Panc1 (cell line): ENCODE measurements at places on chromosomes 6 and 20.

- DNase-seq, result no peak
These were observed 29.6 kb upstream of the VEGFA start for GRCh38 chr6:43740321-43740960.

- DNase-seq, result no peak
These were observed 27.7 kb upstream of the LAMA4 start for GRCh38 chr6:112281821-112282615.

DNA sequence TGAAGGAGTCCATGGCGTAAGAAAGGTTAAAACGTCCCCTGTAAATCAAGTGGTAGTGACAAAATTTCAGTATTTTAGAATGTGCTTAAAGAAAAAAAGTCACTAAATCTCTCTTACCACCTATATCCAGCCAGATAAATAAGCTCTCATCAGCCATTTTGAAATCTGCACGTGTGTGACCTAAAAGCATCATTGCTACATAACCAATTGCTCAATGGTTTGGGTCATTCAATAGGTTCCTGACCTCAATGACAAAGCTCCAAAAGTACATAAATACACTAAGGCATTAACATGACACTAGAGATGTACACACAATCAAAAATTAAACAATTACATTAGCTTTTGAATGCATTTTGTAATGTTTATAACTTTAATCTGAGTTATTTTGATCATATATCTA is 272.4 kb downstream of the GMDS start:
- DNase-seq, result no peak

GRCh38 chr6:70289299-70289698 is 13.6 kb downstream of the COL9A1 start:
- no peak for DNase-seq

DNA sequence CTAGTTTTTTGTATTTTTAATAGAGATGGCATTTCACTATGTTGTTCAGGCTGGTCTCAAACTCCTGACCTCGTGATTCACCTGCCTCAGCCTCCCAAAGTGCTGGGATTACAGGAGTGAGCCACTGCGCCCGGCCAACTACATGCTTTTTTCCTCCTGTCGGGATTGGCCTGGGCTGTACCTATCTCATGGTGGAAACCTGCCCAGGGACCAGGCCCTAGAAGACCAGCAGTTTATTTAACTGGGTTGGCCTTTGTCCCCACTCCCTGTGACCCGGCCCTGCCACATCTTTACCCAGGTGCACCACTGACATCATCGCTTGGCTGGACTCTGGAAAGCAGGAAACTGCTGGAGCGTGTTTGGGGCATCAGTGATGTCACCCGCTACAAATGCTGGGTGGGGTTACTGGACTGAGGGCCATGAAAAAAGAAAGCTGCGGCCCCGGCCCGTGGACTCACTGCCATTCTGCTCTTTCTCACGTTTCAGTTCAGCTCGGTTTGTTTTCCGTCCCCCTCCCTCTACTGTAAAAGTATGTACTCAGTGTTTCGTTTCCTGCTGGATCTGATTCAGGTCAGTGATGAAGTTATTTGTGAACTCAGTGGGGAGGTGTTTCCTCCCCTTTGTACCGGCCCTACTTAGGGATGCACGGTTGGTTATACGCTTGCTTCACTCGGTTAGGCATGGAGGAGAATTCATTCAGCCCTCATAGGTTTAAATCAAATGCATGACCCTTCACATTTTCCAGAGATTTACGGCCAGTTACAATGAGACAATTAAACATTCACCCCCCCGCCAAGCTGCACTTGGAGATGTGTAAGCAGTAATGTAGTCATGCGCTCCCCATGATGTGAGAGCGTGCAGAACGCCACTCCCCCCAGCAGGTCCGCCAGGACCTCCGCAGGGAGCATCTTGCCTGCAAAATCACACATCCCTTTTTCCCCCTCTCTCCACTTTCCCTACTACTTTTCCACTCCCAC is 179.3 kb downstream of the MTHFD1L start:
- DNase-seq, result peak; percentile 82

- DNase-seq, result no peak
These were observed 161.1 kb upstream of the DTNBP1 start for GRCh38 chr6:15823838-15824414.

DNA sequence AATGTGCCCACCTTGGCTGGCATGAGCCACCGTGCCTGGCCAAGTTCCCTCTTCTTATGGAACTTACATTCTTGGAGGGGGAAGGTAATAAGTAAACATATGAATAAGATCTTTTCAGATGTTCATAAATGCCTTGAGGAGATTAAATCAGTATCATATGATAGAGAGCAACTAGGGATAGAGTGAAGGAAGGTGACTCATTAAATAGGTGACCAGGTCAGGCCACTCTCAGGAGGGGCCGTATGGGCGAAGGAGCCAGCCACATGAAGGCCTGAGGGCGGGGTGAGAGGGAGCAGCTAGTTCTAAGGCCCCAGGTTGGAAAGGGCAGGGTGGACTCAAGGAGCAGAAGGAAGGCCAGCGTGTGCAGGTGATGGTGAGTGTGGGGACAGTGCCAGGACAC is 91.1 kb downstream of the UST start:
- no peak for DNase-seq

GRCh38 chr20:45347936-45348778 is at the start of gene SDC4:
TSS of gene SDC4 (minus strand) at chr20:45348424. CDS start at chr20:45348384, 40 bp downstream.
- no peak for DNase-seq

- DNase-seq, result no peak
These were observed 75.2 kb downstream of the KIF6 start for GRCh38 chr6:39649996-39650395.

- DNase-seq, result no peak
These were observed 46.6 kb upstream of the TNFAIP3 start for GRCh38 chr6:137820425-137820824.

- no peak for DNase-seq
These were observed 142.7 kb downstream of the LRRC1 start for GRCh38 chr6:53937461-53937860.

DNA sequence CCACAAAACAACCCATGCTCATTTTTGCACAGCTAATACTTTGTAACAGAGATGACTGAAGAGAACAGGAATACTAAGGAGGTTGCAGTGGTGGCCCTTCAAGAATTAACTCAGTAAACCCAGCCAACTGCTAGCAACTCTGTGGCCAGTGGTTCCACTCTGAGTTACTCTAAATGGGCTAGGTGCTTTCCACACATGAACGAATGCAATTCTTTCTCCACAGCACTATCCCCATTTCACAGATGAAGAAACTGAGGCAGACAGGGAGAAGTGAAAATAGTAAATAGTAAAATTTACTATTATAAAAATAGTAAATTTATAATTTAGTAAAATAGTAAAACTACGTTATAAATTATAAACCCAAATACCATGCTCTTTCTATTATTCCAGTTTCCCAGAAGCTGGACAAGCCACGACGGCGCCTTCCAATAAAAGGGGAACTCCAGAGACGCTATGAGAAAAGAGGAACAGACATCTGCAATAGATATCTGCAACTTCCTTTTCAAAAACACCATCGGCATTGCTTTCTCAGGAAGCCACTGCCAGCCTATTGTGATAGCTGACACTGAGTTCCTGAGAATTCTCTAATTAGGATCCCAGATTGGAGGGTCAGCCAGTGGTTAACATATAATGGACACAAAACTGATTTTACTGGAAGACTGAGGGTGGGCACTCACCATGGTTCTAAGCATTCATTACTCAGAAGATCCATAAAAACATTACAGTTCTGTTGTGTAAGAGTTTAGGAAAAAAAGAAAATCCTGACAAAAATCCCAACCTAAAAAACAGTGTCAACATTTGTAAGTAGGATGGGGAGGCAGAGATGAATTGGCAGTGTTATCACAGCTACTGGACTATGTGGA is 16.2 kb downstream of the FKBP1A start:
- no peak for DNase-seq

DNA sequence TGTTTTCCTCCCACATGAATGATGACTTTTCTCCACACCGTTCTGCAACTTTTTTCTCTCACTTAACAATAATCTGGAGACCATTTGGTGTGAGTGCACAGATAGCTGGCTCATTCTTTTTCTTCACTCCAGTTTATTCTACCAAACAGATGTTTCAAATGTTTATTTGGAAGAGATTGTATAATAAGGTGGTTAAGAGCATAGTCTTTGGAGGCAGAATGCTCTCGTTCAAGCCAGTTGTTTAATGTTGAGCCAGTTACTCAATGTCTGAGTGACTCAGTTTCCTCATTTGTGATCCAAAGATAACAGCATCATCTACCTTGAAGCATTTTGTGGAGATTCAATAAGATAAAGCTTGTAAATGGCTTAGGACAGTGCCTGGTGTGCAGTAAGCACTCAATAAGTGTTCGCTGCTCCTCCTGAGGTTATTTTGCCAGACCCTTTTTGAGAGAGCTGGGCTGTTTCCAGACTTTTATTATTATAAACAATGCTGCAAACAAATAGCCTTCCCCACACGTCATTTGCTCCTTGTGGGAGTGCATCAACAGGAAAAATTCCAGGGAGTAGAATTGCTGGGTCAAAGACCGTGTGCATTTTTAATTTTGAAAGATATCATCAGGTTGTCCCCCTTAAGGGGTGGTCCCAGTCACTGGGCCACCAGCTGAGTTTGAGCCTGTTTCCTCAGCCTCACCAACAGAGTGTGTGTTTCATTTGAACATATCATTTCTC is 70.6 kb downstream of the VEGFA start:
- DNase-seq, result no peak

DNA sequence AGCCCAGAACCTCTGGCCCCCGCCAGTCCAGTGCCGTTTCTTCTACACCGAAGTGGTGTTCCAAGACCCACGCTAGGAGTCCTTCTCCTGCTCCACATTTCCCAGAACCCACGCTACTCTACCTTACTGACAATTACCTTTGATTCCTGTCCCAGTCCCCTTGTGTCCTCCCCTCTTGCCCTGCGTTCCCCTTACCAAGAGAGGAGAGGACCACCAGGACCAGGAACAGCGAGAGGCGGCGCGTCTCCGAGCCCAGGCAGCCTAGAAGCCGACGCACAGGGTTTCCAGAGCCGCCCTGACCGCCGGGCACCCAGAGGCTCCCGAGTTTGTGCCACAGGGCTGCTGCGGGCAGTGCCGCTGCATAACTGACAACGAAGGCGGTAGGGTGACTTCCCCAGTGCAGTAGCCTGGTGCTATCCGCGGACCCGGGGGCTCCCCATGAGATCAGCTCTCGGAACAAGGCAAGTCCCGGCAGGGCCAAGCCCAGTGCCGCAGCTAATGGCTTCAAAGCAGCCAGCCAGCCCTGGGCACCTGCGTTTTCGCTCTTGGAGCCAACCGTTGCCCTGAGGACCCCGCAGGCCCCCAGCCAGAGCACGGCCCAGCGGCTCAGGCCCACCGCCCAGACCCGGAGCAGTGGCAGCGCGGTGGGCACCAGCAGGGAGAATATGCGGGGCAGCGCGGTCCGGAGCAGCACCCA is 512 bp downstream of the TAP1 start:
- DNase-seq, result no peak

GRCh38 chr6:22899426-22899825 is 330.1 kb downstream of the HDGFL1 start:
- no peak for DNase-seq

- no peak for DNase-seq
These were observed 58.1 kb upstream of the AFDN start for GRCh38 chr6:167768471-167769215.

GRCh38 chr6:11672256-11672655 is 106.3 kb downstream of the ADTRP start:
- DNase-seq, result no peak

- no peak for DNase-seq
These were observed 9.5 kb downstream of the PXDC1 start for GRCh38 chr6:3742076-3742425.

- no peak for DNase-seq
These were observed 338.9 kb upstream of the MAP3K7 start for GRCh38 chr6:90925726-90926125.

DNA sequence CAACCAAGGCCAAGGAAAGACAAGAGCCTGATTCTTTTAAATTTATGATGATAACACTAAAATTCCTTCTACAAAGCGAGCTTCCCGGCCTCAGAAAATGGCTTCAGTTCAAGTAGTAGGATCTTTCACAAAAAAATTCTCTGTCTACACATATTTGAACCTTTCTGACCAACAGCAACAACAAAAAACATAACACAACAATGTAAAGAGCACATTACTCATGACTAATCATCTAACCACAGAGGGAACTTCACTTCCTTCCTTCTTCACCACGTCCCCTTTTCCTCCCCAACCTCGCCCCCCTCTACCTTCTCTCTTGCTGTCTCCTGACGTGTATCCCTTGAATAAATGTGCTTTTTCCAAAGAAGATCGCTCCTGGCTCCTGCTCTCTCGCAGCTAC is 228.2 kb downstream of the MYLK4 start:
- DNase-seq, result no peak

DNA sequence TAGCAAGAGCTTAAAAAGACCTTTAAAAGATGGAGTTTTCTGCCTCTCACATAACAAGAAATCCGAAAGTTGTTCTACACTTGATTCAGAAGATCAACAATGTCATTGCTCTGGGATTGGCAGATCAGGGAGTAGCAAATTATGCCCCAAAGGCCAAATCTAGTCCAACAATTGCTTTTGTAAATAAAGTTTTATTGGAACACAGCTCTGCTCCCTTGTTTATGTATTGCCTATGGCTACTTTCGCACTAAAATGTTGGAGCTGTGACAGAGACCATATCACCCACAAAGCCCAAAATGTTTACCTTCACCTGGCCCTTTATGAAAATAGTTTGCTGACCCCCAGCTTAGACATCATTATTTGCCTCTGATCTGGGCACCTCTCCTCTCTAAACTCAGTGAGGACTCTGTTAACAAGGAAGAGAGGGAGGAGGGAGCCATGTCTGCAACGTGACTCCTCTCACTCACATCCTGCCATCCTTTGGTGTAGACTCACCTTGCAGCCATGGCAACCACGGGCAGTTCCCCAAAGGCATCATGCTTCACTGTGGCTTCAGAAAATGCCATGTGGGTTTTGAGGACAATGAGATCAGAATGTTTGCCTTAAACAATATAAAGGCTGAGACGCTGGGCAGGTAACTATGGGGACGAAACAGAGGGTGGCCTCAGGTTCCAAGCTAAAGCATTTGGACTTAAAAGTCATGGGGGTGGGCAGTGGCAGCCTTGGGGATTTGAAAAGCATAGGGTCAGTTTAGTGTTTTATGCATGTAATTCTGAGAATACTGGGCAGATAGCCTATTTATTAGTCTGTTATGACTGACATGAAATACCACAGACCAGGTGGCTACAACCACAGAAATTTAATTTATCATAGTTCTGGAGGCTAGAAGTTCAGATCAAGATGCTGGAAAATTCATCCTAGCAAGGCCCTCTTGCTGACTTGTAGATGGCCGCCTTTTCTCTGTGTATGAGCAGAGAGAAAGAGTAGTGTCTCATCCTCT is 149.7 kb upstream of the TNFAIP3 start:
- DNase-seq, result no peak

- no peak for DNase-seq
These were observed 626.5 kb upstream of the MAP3K7 start for GRCh38 chr6:91213229-91213901.

DNA sequence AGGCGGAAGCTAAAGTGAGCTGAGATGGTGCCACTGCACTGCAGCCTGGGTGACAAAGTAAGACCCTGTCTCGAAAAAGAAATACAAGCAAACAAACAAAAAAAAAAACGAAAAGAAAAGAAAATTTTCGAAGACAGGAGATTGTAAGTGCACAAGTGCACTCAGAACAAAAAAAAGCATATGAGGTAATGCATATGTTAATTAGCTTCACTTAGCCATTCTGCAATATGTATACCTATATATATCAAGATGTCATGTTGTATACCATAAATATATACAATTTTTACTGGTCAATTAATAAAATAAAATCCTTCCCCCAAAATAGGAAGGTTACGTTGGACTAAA is 127.5 kb downstream of the RIN2 start:
- DNase-seq, result no peak

- no peak for DNase-seq
These were observed 48.6 kb downstream of the FKBP5 start for GRCh38 chr6:35640017-35640664.
